ENCODE measurements at places on chromosomes 11 and 22.

GRCh38 chr11:96741068-96741467, 351.3 kb downstream of the JRKL start:
- no peak for DNase-seq

DNA sequence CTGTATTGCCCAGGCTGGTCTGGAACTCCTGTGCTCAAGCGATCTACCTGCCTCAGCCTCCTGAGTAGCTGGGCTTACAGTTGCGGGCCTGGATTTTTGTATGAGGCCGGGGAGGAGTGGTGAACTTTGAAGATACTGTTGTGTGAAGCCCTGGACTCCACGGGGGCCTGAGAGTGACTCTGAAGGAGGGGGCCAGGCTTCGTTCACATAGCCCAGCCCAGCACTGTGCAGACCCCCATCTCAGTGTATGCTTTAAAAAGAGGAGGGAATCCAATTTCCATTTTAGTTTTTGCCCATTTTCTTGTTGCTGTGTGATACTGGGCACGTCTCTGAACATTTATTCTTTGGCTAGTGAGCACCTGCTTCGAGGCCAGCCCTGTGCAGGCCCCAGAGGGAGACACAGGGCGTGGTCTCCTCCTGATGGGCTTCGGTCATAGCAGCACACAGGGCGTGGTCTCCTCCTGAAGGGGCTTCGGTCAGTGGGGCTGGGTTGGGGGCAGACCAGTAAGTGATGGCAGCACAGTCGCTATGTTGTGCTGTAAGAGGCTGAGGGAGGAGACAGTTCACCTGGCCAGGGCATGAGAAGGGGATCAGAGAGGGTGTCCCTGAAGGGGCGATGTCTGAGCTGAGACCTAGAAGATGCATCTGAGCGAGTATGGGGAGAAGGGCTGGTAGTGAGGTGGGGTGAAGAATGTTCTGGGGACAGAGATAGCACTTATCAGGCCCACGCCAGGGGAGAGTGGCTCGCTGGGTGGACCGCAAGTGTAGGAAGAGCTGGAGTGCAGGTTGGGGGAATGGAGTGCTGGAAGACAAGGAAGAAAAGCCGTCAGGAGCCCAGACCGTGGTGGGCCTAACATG, 14.0 kb downstream of the SAMM50 start:
- no peak for DNase-seq

GRCh38 chr11:122998727-122999366, 17.2 kb upstream of the BSX start:
- no peak for DNase-seq

- no peak for DNase-seq
Observed at GRCh38 chr11:95835351-95835750, 45.1 kb downstream of the CEP57 start.

DNA sequence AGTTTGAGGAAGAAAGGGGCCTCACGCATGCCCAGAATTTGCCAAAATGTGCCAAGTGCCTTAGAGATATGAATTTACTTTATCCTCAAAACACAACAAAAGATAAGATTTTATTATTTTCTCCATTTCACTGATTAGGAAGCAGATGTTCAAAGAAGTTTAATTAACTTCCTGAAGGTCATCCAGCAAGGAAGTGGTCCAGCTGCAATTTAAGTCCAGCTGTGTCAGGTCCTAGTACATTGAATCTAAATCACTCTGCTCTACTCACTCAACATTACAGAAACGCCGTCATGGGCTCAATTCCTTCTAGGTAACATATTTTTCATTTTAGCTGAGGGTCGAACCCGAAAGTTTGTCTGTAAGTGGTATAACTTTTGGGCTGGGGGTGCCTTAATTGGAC, 115.4 kb downstream of the CCDC34 start:
- DNase-seq, result no peak

GRCh38 chr11:87740968-87741367, 434.3 kb downstream of the RAB38 start:
- DNase-seq, result no peak

DNA sequence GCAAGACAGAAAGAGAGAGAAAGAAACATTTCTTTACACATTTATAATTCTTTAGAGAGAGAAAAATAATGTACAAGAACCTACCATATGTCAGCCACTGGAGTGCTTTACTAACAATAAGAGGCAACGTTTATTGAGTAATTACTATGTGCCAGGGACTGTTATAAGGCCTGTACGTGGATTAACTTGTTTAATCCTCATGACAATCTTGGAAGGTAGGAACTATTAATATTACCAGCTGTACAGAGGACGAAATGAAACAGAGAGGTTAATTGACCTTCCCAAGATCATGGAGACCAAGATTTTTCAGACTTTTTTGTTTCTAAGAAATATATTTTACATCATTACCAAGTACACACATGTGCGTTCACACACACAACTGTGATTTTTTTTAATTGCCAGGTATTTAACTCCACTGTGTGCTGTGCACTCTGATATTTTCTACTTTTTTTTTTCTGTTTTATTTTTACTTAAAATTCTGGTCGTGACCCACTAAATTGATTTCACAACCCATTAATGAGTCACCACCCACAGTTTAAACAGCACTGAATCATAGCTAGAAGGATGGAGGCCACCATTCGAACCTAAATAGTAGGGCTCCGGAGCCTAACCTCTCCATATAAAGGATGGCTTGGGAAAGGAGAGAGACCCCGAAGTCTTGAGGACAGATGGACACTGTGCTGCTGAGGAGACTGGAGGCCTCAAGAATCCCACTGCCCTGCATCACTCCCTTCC, 21.4 kb downstream of the CREB3L1 start:
- no peak for DNase-seq

GRCh38 chr22:40603088-40603605, 33.4 kb downstream of the MRTFA start:
- no peak for DNase-seq

GRCh38 chr11:8503910-8504364, 90.1 kb downstream of the STK33 start:
- DNase-seq, result no peak

- DNase-seq, result no peak
Observed at GRCh38 chr22:11628651-11629511, 3899.1 kb upstream of the OR11H1 start.

GRCh38 chr11:515131-515530, 8.1 kb upstream of the RNH1 start:
- no peak for DNase-seq

DNA sequence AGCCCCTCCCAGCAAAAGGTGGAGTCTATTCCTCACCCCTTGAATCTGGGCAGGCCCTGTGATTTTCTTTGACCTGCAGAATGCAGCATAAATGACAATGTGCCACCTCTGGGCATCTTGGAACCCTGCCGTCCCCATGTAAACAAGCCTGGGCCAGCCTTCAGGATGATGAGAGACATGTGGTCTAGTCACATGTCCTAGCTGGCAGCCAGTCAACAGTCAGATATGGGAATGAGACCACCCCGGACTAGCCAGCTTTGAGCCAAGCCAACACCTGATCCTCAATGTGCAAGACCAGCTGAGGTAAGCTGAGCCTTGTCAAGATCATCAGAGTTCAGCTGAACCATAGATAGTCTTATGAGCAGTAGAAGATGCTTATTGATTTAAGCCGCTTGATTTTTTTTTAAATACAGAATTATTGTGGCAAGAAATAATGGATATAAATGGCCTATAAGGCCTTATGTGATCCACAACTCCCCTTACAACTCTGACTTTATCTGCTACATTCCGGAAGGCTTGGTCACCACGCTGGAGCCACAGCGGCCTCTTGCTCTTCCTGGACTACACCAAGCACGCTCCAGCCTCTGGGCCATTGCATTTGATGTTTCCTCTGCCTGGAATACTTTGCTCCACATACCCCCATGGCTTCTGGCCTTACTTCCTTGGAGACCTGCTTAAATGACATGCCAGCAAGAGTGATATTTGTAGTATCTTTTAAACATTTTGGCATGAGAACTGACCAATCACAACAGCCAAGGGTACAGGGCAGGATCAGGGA, 225.9 kb upstream of the SESN3 start:
- no peak for DNase-seq

- peak; percentile 94 for DNase-seq
Observed at GRCh38 chr11:1572197-1573076, at the start of gene DUSP8. Gene DUSP8 (minus strand): TSS chr11:1572271. CDS start chr11:1565826, 6,445 bp downstream.

DNA sequence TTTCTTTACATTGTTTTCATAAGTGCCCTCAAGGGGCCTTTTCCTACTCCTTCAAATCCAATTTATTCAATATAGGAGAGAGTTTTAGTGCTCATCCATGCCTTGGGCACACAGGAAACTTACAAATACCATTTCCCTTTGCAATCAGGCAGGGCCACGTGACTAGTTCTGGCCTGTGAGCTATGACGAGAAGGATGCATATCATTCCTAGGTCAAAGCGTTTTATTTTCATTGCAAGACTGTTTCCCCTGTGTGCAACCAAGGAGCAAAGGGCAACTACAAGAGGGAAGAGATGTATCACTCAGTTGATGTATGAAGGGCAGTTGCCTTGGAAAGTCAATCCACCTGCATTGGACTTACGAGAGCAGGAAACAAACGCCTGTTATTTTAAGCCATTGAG, 1.9 kb upstream of the TRAF6 start:
- DNase-seq, result no peak

DNA sequence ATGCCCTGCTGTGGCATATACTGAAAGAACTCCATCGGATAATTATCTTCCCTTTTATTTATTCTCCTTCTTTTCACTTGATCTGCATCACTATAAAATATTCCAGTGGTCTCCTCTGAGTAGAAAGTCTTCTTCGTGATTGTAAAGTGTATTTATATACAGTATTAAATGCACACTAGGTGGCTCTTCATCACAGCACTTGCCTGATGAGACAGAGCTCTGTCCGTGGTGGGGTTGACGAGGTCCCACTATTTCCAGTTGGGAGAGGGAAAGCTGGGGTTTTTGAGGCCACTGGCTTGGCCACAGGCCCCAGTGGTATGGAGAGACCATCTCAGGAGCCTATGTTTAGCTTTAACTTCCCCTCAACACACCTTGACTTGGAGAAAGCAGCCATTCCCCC, 31.6 kb upstream of the ZBTB16 start:
- DNase-seq, result no peak

GRCh38 chr11:7098235-7098832, 9.5 kb downstream of the RBMXL2 start:
- no peak for DNase-seq

- no peak for DNase-seq
Observed at GRCh38 chr22:25672289-25673084, 69.5 kb upstream of the MYO18B start.

DNA sequence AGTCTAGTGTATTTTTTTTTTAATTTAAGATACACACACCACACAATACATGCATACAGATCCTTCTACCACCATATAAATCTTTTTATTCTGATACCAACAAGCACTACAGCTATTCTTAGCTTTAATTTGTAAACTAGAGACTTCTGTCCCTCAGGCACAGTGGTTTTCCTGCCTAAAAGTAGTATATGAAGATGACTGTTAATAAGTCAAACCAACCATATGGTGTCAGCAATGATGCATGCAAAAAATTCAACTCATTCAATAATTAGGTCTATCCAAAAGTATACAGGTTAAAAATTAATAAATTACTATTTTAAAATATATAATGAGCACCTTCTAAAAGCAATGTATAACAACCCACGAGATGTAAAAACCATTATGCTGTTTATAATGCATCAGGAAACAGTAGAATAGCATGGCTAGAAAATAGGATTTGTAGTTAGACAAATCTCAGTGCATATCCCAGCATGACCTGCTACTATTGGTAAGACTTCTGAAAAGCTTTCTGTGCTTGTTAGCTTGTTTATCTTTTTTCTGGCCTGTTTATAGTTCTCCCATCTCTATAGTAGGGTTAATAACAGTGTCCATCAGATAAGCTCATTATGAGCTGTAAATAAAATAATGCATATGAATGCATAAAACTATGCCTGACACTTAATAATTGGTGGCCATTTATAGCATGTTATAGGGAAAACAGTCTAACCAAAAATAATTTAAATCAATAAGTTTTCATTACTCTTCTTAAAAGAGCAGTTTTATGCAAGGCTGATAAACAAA, 10.2 kb downstream of the RAB38 start:
- no peak for DNase-seq

- DNase-seq, result no peak
Observed at GRCh38 chr22:38935023-38935422, 22.4 kb upstream of the APOBEC3A start.

All from activated T-cell treated with anti-CD3 and anti-CD28 coated beads for 4 hours (primary cell).